Stimulated activated CD4-positive, alpha-beta T cell treated with anti-CD3 and anti-CD28 coated beads, Interleukin-1b, Interleukin-23, amount 100 ng/mL, for 48 hours (primary cell): ENCODE measurements at places on chromosomes 2 and 18.

- no peak for DNase-seq
These were observed 181.2 kb upstream of the LRATD1 start for GRCh38 chr2:14451312-14451711.

DNA sequence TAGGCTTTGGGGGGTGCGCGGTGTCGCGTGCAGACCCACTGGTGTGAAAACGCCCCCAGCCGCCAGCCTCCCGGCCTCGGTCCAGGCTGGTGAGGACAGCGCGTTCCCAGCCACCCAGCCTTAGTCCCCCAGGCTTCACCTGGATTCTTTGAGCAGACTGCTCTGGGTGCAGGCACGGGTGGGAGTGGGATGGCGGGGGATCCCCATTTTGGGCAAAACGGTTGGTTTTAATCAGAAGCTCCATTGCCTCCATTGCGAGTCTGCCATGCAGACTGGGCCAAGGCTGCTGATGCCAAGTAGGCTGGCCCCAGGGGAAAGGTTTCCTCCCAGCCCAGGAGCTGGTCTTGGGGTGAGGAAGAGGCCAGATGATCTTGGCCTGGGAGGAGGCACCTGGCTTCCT is 445 bp downstream of the MLPH start:
- DNase-seq: no peak

GRCh38 chr2:130728007-130728454 is 839 bp upstream of the GPR148 start:
- DNase-seq: peak; percentile 29

DNA sequence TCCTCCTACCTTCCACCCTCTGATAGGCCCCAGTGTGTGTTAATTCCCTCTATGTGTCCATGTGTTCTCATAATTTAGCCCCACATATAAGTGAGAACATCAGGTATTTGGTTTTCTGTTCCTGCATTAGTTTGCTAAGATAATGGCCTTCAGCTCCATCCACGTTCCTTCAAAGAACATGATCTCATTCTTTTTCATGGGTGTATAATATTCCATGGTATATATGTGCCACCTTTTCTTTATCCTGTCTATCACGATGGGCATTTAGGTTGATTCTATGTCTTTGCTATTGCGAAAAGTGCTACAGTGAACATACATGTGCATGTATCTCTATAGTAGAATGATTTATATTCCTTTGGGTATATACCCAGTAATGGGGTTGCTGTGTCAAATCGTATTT is 46.8 kb upstream of the PDE1A start:
- DNase-seq: no peak

GRCh38 chr2:81529944-81530343 is 1225.4 kb upstream of the LRRTM1 start:
- DNase-seq: no peak

- peak; percentile 36 for DNase-seq
These were observed 84.5 kb downstream of the POU3F3 start for GRCh38 chr2:104938231-104938941.

GRCh38 chr2:41990245-41990644 is 57.6 kb upstream of the PKDCC start:
- no peak for DNase-seq

DNA sequence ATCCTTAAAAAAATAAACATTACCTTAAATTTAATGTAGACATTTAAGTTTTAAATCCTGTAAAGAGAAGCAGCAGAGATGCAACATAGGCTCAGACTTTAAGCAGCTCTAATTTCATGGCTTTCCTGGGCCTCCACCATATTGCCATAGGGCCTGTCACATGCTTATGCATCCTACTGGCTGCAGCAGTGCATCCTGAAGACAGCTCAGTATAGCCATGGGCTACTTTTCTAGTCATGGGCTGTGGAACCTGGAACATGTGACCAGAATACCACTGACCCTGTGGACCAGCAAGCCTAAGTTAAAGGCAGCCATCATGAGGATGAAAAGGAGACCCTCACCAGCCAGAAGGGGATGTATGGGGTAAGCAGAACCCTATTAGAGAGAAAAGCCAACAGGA is 10.7 kb downstream of the RMP24 start:
- no peak for DNase-seq

DNA sequence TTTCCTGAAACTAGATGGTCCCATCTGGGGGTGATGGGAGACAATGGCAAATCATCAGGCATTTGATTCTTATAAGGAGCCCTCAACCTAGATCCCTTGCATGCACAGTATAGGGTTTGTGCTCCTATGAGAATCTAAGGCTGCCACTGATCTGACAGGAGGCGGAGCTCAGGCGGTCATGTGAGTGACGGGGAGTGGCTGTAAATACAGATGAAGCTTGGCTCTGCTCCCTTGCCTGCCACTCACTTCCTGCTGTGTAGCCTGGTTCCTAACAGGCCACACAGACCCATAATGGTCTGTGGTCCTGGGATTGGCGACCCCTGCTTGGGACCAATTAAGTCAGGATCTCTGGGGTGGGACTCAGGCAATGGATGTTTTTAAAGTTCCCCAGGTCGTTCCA is 293.4 kb downstream of the ZNF521 start:
- DNase-seq: no peak

GRCh38 chr18:37393945-37394609 is 171.5 kb downstream of the CELF4 start:
- DNase-seq: no peak

- DNase-seq: no peak
These were observed 27.8 kb downstream of the CTIF start for GRCh38 chr18:48566589-48566988.

GRCh38 chr2:86229221-86229620 is 30.0 kb downstream of the MRPL35 start:
- DNase-seq: no peak

- DNase-seq: no peak
These were observed 214.8 kb upstream of the GCFC2 start for GRCh38 chr2:75925331-75926024.

DNA sequence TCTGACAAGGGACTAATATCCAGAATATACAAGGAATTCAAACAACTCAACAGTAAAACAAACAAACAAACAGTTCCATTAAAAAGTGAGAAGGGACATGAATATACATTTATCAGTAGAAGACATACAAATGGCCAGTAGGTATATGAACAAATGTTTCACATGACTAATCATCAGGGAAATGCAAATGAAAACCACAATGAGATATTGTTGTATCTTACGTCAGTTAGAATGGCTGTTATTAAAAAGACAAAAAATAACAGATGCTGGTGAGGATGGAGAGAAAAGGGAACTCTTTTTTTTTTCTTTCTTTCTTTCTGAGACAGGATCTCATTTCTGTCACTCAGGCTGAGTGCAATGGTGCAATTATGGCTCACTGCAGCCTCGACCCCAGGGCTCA is 175.5 kb downstream of the CAMKMT start:
- no peak for DNase-seq

DNA sequence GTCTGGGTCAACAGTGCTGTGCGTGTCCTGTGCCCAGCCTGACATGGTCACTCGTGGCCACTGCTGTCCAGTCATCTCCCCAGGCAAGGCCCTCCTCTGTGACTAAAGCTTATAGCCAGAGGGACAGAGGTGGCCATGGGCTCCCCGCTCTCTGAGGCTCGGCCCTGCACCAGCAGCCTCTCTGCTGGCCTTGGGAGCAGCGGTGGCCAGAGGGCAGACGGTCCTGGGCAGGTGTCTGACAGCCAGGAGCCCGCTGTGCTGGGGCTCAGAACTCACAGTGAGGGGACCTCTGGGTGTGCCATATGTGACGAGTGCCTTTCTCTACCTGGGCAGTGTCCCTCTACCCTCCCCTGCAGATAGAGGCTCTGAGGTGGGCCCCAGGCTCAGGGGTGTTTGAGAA is 98.7 kb downstream of the FAM210A start:
- DNase-seq: no peak

DNA sequence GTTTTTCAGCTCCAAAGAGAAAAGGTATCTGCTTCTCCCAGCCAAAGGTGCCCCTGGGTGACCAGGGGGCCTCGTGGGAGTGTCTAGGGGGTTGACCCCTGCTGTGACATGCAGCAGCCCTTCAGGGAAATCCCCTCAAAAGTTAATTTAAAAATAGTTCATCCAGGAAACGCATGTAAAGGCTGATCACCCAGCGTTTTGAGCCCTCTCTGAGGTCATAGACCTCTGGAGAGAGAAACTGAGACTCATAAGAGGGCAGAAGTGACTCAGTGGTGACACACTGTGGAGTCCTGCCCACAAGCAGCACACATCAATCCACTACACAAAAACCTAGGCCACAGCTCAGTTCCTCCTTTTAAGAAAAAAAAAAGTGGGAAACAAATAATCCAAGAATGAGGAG is 11.9 kb downstream of the GAL3ST2 start:
- peak; percentile 66 for DNase-seq

- peak; percentile 18 for DNase-seq
These were observed 66.0 kb upstream of the ITGB6 start for GRCh38 chr2:160266037-160266551.

GRCh38 chr2:221500501-221501209 is 71.4 kb downstream of the EPHA4 start:
- DNase-seq: no peak

- DNase-seq: peak; percentile 54
These were observed 43.9 kb upstream of the RAPH1 start for GRCh38 chr2:203578759-203579643.

GRCh38 chr2:163551616-163552373 is 184.0 kb downstream of the FIGN start:
- no peak for DNase-seq

DNA sequence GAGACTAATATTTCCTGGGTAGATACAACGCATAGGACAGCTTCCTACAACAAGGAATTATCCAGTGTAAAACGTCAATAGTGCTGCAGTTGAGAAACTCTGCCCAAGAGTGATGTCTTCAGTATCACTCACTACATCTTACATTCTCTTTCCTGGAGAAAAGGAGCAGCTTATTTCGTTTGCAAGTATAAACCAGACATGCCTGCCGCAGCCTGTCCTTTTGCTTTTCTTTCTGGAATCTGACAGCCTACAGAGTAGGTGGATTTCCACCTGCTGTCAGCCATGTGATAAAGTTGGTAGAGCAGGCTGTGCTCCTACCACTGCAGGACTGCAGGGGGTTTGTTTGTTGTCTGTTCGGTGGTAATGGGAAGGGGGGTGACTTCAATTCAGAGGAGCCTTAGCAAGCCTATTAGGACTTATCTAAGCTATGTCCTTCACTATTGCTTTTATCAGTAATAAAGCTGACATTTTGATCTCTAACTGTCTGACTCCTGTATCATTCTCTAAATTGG is 439.1 kb downstream of the GRB14 start:
- DNase-seq: no peak

- no peak for DNase-seq
These were observed 102.7 kb downstream of the SMIM21 start for GRCh38 chr18:75324686-75325257.

DNA sequence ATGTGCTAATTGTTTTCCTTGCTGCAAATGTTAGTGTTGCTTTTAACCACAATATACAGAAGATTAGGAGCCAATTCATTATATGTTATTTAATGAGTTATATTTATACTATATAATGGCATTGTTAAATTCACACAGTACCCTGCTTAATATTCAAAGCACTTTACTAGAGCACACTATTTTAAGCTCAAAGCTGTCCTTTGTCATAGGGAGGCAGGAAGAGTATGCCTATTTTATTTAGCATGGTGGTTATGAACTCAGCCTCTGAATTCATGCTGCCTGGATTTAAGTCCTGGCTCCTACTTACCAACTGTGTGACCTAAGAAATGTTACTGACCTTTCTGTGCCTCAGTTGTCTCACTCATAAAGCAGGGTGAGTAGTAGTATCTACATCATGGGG is 80.5 kb downstream of the FASTKD2 start:
- DNase-seq: no peak

DNA sequence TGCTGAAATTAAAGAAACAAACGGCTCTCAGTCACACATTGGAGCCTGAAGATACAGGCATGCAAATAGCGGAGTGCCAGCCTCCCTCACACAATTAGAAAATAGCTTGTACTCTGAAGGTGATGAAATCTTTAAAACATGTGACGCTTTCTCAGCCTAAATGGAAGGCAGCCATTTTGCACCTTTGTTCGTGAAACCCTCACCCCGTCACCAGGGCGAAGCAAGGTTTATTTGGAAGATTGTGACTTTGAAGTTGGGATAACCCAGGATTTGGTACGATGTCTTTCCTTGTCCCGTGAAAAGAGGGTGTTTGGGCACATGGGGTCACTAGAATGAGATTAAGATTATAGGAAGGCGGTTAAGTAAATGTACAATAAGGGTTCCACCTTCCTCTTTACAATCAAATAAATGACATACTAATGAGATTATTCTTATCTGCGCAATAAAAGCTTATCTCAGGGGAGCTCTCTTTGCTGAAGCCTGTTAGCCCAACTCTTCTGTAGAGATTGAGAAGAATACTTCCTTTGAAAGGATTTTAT is 4.2 kb downstream of the SH3BP4 start:
- DNase-seq: no peak

GRCh38 chr18:49030692-49031443 is 80.1 kb upstream of the SMAD7 start:
- no peak for DNase-seq

- no peak for DNase-seq
These were observed 67.5 kb downstream of the ZEB2 start for GRCh38 chr2:144452169-144452988.

- DNase-seq: no peak
These were observed 326.5 kb upstream of the CDH20 start for GRCh38 chr18:61006687-61007224.

DNA sequence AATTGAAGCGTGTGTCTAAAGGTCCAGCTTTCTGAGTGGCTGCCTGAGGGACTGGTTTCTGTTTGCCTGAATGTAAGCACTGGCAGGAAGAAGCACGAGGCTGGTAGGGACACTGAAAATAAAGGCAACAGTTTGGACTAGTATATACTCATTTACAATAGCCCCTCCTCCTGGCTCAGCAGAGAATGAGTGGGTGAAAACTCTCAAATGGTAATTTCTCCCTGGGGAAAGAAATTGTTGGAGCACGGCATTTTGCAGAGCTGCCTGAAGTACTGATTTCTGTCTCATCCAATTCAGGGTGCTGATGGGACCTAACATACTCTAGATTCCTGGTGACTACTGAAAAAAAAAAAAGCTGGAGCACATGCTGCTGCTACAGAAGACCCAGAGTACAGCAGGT is 17.3 kb upstream of the SPP2 start:
- DNase-seq: no peak

DNA sequence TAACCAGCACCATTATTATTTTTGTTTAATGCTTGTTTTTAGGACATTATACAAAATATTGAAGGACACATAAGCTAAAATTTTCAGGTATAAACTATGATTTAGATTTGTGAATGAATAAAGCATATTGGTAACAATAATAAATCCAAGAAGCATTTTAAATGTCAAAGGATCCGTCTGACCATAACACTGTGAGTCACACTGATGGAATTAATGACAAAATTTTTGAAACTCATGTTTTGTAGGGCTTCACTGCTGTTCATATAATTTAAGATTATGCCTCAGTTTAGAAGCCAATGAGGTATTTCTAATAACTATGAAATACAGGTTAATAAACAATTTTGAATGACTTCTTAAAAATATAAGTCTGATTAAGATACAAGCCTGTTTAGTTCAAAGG is 124.6 kb downstream of the TMEFF2 start:
- no peak for DNase-seq

- DNase-seq: peak; percentile 22
These were observed 121.9 kb downstream of the CACNB4 start for GRCh38 chr2:151976945-151977353.
